ENCODE measurements at places on chromosomes 5 and 9.

DNA sequence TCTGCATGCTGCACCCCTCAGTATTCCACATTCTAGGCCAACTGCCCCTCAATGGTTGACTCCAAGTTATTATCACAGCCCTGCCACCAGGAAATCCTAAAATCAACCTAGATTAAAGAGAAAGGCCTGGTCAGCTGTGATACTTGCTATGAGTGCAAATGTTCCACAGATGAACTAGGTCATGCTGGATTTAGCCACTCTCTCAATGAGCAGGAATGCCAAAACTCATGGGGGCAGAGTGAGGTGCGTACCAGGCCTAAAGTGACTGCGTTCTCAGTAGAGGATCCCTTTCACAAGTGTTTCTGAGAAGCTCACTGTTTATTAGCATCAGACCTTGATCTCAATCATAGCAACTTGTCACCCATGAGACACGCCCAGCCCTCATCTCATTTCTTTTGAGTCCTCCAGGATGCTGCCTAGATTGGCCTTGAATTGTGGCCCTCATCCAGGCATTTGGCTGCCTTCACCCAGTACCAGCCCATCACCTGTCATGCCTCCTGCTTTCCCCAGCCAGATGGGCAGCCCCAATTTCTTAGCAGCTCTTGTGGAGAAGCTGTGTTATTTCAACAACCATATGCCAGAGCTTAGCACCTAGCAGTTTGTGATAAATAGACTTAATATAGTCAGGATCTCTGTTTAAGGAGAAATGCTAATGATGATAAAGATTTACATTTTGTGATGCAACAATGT lies 383.9 kb downstream of the CTNND2 start:
- DNase-seq, result no peak

GRCh38 chr5:82595113-82595512 lies 317.0 kb upstream of the RPS23 start:
- no peak for DNase-seq

DNA sequence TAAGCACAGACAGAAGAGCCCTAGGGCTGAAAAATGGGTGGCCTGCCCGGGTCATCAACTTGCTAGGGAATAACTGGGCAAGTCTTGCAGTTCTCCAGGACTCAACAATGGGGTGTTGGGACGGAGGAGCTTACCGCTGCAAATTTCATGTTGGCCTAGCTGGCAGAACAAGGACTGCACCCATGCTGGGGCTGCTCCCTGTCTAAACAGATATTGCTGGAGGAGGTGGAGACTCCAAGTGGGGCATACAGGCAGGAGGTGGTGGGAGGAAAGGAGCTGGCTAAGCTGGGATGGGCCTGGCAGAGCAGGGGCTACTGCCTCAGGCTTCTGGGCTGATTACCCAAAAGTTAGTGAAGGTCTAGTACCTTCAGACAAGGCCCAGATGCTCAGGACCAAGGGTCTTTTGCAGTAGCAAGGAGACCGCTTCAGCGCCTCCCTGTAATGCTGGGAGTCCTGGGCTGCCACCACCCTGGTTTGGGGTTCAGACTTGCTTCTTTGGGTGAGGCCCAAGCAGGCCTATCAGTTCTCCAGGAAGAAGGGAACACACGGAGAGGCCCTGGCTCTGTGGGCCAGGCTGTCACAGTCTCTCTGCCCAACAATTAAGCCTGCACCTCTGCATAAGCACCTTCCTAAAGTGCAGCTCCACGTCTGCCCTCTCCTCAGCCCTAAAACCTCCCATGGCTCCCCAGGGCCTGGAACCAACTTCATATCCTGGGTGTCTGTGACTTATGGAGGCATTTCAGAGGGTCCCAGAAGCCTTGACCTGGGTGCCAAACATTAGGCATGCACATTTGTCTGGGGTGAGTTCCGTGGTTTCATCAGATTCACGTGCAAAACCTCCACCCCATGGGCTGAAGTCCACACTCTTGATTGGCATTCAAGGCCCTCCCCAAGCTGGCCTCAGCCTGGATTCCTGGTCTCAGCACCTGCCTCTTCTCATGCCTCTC lies 24.2 kb upstream of the KIF12 start:
- no peak for DNase-seq

- no peak for DNase-seq
These were observed 98.3 kb downstream of the UGCG start for GRCh38 chr9:111994831-111995458.

DNA sequence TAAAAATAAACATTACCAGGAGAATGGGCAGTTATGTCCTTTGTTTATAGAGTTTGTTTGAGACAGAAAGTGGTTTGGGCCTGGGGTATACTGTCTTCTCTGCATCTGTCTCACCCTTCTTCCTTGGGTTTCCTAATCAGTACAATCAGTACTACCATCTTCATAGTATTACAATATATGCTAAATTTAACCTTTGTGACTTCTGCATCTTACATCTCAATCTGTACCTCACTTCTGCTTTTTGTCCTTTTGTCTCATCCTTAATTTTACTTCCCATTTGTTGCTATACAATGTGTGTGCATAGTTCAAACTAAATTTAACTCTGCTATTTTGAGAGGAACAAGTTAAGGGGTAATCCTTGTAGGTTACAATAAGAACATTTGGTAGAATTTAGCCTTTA lies 19.6 kb downstream of the FBXO38 start:
- no peak for DNase-seq

DNA sequence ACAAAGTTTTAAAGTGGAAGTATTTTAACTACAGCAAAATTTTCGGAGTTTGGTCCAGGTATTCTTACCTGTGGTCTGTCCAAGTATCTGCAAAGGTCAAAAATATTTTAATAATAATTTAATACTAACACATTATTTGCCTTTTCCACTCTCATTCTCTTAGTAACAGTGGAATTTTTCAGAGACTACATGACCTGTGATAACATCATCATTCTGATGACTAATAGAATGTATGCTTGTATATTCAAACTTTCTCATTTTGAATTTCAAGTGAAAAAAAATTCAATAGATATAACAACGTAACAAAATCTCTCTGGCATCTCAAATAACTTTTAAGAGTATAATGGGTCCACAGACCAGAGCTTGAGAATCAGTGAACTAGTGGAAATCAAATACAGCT lies 78.3 kb downstream of the FBXL17 start:
- no peak for DNase-seq

DNA sequence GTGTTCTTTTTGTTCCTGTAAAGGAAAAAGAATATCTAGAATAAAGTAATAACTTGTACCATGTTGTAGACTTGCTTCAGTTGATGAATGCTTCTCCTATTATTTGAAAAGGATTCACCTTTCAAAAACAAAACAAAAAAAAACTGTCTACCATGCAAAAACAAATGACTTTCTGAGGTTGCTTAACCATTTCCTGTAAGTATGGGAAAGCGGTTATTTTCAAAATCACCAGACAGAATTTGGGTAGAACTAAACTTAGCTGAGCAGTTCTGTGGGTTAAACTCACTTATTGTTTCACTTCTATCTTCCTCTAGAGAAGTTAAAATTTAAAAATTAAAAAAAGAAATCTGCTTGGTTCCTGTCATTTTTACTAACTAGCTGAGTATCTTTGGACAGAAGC lies 25.2 kb downstream of the LNPEP start:
- no peak for DNase-seq

DNA sequence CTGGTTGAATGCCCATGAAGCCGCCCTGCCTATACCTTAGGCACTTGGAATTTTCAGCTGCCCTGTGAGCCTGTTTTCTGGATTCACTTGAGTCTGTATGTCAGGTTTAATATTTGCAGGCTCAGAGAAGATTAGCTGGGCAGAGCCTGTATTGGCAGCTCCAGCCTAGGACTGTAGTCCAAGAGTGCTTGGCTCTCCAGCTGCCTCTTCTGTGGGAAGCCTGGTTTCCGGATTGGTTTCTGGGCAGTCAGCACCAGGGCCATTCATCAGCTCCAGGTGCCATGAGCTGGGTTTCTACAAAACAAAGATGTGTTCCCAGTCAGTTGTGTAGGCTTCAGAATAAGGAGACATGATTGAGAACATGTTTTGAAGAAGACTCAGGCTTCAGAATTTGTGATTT lies 90.1 kb downstream of the ARHGAP26 start:
- DNase-seq, result no peak

DNA sequence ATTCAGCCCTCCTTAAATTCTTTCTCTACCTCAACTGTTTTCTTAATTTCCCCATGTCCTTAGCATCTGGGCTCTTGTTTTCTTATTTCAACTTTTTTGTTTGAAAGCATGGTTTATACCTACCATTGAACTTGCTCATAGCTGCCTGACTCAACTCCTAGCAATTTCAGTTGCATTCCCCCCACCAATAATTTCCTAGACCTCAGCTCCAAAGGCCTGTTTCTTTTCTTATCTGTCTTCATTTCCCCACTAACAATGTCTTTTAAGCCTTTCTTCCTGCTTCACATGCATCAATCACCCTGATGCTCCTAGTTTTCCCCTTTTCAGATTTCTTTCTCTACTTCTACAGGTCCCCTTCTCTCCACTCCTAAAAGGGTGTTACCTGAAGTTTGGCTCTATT lies 129.7 kb upstream of the PDE4D start:
- DNase-seq, result no peak

DNA sequence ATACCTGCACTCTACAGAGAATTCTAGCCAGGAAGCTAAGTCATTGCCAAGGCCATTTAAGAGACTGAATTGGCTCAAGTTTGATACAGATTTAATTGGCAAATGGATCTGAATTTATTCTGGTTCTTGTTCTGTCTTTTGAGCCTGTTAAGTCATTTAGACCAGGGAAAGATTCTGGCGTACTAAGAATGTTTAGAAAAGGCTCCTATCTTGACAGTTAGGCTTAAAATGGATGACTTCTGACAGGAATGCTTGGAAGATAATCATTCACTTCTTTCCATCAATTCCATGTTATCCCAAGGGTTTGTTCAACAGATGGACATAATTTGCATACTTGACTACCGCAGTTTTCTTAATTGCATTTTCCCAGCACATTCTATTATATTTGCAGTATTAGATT lies 376.6 kb downstream of the PTPRD start:
- DNase-seq, result no peak

DNA sequence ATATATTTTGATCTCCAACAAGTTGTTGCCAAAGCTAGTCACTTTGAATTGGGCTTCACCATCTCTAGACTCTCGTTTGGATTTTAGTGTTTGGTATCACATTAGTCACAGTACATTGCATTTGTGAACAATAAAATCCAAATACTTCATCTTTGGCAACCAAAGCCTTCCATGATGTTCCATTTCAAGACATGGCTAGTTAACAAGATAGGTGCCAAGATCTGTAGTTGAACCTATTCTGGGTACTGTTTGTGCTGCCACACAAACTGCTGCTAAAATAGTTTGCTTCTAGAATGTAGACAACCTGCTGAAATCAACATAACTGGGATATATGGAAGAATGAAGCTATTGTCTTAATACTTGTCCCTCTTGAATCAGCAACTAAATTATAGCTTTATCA lies 207.5 kb downstream of the LRRC70 start:
- no peak for DNase-seq

DNA sequence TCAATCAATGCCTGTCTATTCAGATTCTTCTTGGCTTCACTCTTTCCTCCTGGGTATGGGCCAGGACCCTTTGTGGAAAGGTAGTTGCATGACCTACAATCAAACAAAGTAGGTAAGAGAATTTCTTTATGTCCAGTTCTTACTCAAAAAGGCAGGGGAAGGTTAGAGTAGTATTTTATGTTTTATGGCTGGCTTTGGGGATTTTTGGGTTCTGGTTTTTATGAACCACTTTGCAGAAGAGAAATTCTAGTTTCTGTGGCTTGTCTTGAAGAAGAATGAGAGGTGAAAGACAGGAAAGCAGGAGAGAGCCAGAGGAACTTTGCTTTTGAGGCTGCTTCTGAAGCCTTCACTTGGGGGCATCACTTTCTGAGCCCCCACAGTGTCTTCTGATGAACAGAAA lies 14.7 kb upstream of the CRHBP start:
- no peak for DNase-seq

DNA sequence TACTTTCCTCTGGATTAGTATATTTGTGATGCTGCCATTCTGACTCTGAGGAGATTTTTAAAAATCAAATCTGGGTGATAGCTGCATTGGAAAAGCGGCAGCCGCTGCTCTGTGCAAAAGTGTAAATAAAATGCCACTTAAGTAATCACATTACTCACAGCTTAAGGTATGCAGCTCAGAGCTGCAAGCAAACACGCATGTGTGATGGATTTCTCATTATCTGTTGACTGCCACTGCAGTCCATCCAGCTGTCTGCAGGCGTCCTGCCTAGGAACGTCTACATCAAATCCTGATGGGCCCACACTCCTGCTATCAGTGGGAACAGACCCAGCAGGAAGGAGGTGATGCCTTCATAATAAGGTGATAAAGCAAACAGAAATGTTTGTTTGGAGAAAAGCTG lies 216.9 kb downstream of the SPOCK1 start:
- no peak for DNase-seq

DNA sequence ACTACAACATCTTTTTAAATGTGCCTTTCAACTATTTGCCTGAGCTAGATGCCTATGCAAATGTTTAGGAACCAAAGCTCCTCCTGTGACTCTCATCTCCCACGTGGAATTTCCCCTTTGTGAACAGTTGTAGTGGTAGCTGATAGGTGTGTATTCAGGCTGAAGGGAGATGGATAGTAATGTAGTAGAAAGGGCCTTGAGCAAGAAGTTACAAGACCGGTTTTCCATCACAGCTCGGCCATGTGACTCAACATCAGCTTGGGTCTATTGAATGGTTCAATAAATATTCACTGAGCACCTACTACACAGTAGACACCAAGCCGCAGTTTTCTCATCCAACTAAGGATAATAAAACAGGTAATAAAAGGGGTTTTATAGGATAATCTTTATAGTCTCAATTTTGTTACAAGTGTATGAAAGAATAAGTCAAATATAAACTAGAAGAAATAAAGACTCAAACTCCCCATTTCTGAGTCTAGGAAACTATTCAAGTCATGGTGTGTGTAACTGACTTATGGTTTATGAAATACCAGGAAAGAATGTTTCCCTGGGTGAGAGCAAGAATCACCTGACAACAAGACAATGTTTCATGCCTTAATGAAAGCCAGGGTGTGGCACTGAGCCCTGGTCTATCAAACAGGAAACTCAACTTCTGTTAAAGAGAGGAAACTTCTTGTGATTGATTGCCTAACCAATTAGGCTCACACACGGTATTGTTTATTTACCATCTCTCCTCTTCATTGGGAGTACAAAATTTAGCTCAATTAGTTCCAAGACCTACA lies 187.1 kb upstream of the SPEF2 start:
- DNase-seq, result no peak

DNA sequence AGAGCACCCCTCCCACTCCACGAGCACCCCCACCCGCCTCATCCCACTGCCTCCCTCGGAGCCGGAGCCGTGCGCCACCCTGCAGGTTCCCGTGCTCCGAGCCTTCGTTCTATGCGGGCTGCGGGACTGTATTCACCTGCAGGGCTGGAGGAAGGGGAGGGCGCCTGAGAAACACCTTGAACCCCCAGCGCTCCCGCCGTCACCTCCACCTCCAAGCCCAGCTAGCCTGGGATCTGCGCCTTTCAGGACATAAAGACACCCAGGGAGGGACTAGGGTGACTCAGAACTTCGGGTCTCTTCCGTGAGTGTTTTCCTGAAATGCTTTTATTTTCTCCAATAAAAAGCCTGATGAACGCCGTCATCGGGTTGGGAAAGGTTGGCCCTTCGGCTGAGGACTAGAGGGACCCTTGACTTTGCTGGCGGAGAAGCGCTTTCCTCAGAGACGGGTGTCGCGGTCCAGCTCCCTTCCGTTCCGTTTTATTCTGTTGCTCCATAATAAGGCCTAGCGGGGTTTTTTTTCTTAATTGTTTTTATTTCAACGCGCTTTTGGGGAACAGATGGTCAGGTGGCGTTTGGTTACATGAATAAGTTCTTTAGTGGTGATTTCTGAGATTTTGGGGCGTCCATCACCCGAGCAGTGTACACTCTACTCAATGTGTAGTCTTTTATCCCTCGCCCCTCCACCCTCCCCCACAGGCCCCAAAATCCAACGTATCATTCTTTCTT lies 4.6 kb downstream of the TLX3 start:
- no peak for DNase-seq

- no peak for DNase-seq
These were observed 65.7 kb upstream of the SHB start for GRCh38 chr9:38134611-38135237.

All from head of caudate nucleus (tissue), 42 donors.